T-helper 1 cell (primary cell): ENCODE measurements at places on chromosomes 1 and 21.
A peak's percentile ranks its signal among the peaks of the same experiment; 100 is the strongest.

DNA sequence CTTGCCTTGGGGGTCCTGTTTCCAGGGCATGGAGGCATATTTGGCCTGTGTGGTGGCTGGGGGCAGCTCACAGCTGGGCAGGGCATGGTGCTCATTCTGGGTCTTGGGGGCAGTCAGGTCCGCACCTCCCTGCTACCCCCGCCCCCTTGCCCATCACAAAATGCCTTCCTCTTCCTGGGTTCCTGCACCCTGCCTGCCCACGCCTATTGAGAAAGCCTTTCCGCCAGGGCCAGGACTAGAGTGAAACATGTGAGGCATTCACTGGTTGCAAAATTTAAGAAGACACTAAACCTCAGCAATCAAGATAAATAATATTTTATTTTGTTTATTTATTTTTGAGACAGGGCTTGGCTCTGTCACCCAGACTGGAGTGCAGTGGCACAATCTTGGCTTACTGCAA, 19.7 kb downstream of the PTAFR start:
- no peak for DNase-seq

DNA sequence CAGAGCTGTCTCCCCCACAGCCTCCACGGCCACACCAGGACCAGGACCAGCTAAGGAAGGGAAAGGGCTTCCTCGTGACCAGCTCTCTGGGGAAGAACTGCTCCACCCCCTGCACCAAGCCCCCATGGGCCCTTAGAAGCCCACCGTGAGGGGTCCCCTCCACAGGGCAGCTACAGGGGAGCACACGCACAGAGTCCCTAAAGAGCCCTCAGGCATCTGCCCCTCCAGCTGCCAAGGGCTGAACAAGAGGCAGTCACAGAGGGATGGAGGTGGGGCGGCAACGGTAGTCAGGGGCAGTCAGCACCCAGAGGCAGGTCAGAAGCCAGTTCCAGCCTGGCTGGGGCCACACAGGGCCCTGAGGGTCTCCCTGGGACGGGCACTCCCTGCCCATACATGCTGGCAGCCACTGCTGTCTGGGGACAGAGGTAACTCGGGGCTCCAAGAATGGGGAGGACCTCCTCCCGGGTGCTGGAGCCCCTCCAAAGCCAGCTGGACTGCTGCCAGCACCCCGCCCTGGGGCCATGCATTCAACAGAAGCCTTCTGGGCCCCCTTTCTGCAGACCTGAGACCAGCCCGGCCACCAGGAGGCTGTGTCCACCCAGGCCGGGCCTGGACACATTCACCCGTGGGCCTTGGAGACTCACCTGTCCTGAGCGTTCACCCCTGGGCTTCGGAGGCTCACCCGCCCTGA, 18.7 kb downstream of the SLC19A1 start:
- DNase-seq = peak; percentile 4

- DNase-seq = no peak
Observed at GRCh38 chr1:41260768-41261167, 18.7 kb upstream of the SCMH1 start.

DNA sequence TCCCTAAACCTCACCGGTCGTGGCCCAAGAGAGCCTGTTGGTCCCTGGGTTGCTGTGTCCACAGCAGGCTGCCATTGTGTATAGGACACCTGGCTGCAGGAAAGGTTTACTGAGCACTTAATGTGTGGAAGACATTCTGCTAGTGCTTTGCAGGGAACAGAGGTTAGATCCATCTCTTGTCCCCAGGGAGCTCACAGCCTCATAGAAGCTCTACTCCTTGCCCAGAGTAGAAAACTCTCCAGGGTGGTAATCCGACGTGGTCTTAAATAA, 16.9 kb upstream of the ALPL start:
- no peak for DNase-seq

- no peak for DNase-seq
Observed at GRCh38 chr1:88731475-88732269, 47.6 kb downstream of the PKN2 start.
